CD4-positive, alpha-beta T cell treated with Interleukin-21 for 1 hour (primary cell): ENCODE measurements at places on chromosomes 1 and 21.

GRCh38 chr1:213200630-213201029 is 149.6 kb downstream of the RPS6KC1 start:
- DNase-seq, result no peak

DNA sequence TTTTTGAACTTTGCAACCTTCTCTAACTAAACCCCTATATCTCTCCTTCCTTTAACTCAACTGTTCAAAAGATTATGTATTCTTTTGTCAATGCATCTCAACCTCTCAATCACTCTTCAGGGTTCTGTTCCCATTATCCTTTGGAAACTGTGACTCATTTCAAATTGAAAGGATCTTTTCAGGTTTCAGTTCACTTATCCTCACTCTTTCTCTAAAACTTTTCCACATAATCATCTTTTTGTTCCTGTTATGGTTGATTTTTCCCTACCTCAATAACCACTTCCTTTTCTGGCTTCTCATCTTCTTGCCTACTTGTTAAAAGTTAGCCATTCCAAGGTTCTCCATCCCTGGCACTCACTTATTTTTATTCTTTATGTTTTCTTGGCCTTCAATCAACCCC is 56.2 kb upstream of the NUF2 start:
- no peak for DNase-seq

- DNase-seq, result no peak
These were observed 13.1 kb downstream of the CFAP298 start for GRCh38 chr21:32599091-32599490.

DNA sequence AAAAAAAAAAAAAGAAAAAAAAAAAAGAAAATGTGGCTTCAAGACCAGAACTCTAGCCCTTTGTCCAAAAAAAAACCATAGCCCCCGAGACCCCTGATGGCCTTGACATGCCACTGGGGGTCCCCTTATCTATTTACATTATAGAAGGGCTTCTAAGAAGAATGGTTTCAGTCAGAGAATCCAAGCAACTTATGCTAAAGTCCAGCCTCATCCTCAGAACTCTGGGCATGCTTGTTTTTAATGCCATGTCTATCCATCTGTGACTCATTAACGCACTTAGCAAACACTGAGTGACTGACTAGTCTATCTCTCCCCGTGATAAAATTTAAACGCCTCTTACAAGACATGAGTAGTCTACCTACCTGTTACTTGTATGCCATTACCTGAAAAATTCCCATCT is 29.3 kb downstream of the ERG start:
- DNase-seq, result no peak

DNA sequence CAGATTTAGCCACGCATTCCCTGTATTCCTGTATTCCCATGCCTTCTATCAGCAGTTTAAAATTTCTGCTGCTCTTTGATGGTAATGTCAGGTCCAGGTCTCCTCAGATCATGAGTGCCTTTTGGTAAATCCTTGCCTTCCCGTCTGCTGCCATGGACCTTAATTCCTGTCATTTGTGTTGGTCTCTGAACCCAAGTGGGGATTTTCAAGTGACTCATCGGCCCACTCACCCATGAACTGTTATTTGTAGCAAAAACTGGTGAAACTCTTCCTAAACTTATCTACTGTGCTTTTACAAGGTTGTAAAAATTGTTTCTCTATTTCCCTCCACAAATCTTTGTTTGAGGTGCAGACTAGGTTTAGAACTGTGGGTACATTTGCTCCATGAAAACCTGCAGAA is 47.4 kb downstream of the ACTN2 start:
- no peak for DNase-seq

DNA sequence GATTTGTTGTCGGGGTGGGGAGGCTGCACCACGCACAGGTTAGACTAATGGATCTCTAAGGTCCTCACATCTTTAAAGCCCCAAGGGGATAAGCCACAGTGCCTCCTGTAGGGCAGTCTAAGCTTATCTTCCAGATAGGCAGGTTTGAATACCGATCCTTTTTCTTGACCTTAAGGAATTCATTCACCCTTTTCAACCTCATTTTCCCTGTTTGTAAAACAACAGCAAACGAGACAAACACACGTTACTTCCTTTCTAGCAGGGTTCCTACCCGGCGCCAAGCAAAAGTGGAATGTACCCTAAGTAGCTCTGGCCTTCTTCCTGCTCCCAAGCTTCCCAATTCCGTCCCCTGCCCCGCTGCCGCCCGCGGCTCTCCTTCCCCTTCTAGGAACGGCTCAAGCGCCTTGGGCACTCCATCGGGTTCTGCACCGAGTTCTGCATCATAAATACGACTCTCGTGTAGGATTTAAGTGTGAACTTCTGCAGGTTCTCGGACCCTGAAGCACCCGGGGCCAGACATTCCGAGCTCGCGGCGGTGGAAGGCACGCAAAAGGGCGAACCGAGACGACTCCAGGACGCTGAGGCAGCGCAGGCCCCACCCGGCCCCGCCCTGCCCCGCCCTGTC is 548 bp upstream of the CDC20 start:
- peak; percentile 32 for DNase-seq

GRCh38 chr1:155942578-155943141 is 1.2 kb downstream of the RXFP4 start:
- DNase-seq, result no peak

DNA sequence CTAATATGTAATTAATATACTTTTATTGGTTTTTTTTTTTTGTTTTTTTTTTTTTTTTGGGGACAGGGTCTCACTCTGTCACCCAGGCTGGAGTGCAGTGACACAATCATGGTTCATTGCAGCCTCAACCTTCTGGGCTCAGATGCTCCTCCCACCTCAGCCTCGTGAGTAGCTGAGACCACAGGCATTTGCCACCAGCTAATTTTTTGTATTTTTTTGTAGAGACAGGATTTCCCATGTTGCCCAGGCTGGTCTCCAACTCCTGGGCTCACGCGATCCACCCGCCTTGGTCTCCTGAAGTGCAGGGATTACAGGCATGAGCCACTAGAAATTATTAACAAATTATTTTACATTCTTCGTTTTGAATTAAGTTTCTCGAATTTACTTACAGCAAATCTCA is 16.8 kb upstream of the POGZ start:
- no peak for DNase-seq

DNA sequence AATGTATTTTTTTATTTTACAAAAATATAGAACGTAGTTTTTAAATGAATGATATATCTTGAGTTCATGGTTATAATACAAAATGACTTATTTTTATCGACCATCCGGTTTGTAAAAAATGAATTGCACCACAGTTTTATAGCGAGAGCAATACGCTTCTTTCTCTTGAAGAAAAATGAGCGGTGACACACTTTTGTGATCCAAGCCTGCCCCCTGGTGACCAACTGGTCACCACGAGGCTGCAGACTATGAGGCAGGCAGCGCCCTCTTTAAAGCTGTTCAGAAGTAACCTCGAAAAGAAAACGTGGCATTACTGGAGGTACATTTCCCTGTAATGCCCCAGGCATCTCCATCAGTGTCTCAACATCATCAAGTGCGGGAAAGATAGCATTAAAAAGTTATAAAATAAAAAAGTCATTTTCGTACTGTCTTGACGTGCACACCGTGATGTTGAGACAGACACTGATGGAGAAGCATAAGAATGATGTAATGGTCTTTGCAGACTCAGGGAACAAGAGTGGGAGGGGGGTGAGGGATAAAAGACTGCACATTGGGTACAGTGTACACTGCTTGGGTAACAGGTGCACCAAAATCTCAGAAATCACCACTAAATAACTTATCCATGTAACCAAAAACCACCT is 734.2 kb upstream of the ADAMTS5 start:
- peak; percentile 36 for DNase-seq

DNA sequence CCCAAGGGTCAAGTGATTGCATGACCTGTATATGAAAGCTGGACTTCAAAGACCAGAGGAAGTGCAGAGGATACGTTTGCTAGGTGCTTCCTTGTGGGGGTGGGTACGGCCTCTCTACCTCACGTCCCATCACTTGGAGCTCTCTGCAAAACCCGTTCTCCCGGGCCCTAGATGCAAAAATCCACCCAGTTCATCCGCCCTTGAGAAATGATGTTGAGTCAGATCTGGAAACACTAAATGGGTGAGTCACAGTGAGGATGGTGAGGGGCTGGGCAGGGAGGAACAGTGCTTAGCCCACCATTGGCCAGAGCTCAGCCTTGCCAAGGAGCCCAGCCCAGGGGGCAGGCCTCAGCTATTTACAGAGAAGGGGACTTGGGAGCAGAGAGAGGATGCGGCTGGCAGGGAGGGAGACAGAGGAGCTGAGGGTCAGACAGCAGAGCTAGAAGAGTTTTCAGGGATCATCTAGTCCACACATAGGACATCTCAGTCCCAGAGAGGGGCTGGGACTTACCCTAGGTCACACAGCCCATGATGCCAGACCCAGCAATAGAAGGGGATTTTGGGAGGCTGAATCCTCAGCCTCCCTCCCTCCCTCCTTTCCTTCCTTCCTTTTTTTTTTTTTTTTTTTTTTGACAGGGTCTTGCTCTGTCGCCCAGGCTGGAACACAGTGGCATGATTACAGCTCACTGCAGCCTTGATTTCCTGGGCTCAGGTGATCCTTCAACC is 14.6 kb downstream of the ARHGEF10L start:
- DNase-seq, result no peak

GRCh38 chr1:188825471-188825870 is 1652.2 kb downstream of the BRINP3 start:
- no peak for DNase-seq

- DNase-seq, result peak; percentile 63
These were observed 88.4 kb downstream of the SDCCAG8 start for GRCh38 chr1:243343970-243344937.

DNA sequence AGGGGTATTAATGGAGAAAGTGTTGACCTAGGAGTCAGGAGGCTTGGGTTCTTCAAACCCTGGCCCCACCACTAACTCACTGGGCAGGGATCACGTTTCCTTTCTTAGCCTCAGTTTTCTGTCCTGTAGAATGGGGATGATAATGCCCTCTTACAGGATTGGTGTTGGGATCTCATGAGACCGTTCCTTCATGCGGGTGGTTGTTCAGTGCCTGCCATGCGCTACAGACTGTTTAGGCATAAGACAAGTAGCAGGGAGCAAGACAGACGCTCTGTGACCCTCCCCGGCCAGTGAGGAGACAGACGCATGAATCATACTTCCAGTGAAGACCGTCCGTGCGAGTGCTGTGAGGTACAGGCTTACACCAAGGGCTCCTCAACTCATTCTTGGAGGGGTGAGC is 81.7 kb downstream of the MAN1C1 start:
- DNase-seq, result no peak

GRCh38 chr21:42539931-42540343 is 26.3 kb downstream of the SLC37A1 start:
- DNase-seq, result no peak

GRCh38 chr1:78006521-78006920 is 1.8 kb downstream of the DNAJB4 start:
- no peak for DNase-seq

DNA sequence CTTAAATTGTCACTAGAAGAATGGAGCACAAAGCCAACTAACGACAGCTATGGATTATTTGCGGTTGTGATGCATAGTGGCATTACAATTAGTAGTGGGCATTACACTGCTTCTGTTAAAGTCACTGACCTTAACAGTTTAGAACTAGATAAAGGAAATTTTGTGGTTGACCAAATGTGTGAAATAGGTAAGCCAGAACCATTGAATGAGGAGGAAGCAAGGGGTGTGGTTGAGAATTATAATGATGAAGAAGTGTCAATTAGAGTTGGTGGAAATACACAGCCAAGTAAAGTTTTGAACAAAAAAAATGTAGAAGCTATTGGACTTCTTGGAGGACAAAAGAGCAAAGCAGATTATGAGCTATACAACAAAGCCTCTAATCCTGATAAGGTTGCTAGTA is 13.5 kb downstream of the USP1 start:
- DNase-seq, result no peak

- no peak for DNase-seq
These were observed 792 bp downstream of the SNX7 start for GRCh38 chr1:98662356-98662670.

- DNase-seq, result no peak
These were observed 12.7 kb downstream of the ERRFI1 start for GRCh38 chr1:8013399-8013798.

DNA sequence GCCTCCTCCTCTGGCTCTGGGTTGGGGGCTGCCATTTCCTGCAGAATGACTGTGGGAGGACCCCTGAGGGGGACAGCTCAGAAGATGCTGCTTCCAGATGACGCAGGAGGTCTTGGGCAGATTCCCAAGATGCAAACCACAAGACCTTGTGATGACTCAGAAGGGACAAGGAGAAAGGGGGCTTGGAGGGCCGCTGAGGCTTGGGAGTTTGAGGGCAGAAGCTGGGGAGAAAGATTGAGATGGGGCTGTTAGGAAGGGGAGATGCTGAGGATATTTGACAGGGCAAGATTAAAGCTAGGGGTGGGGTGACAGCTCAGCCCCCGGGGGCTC is 7.5 kb downstream of the PTPRU start:
- DNase-seq, result no peak

GRCh38 chr1:77060000-77060399 is 159.2 kb downstream of the PIGK start:
- DNase-seq, result no peak

GRCh38 chr1:230877146-230877923 is 9.0 kb upstream of the C1orf198 start:
- no peak for DNase-seq

GRCh38 chr21:37407719-37408420 is 41.3 kb downstream of the DYRK1A start:
- DNase-seq, result no peak

GRCh38 chr1:175646439-175647209 is 96.8 kb downstream of the TNR start:
- DNase-seq, result no peak

DNA sequence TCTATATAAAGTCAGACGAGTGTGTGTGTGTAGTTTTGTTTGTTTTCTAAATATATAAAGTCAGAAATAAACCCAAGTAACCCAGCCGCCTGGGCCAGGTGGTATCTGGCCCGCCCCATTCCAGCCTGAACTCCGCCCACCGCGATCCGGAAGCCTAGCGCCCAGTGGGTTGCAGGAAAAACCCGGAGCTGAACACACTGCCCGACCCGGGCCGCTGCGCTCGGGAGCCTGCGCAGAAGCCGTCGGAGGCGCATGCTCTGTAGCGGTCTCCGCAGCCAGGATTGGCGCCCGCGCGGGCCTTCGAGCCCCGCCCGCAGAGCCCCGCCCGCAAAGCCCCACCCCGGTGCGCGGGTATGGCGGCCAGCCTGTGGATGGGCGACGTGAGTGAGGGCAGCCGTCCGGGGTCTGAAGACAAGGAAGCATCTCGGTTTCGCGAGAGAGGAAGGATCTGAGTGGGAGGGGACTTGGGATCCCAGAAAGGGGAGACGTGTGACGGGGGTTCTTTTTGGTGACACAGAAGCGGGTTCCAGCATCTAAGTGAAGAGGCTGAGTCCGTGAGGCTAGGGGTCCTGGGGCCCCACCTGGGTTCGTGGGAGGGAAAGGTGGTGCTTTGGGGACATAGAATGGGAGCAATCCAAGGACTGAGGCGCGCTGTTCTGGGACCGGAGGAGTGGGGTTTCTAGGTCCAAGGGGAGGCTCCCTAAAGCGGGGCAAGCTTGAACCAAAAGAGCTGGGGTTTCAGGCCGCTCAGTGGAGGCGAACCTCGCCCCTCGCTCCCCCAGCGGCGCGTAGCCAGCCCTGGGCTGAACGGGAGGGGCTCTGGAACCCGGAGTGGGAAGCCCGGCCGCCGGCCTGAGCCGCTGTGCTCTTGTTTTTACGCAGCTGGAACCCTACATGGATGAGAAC is at the start of gene TRNAU1AP:
Gene TRNAU1AP, plus strand, starts transcription at position 328 of the 906 bp plus-strand sequence. Its CDS starts 26 bp downstream, at position 354.
- DNase-seq, result peak; percentile 98

GRCh38 chr1:237316352-237316751 is 274.4 kb downstream of the RYR2 start:
- DNase-seq, result no peak
